ENCODE measurements at places on chromosomes 2 and 18.

- no peak for DNase-seq
These were observed 36.0 kb downstream of the PAIP2B start for GRCh38 chr2:71190656-71191569.

DNA sequence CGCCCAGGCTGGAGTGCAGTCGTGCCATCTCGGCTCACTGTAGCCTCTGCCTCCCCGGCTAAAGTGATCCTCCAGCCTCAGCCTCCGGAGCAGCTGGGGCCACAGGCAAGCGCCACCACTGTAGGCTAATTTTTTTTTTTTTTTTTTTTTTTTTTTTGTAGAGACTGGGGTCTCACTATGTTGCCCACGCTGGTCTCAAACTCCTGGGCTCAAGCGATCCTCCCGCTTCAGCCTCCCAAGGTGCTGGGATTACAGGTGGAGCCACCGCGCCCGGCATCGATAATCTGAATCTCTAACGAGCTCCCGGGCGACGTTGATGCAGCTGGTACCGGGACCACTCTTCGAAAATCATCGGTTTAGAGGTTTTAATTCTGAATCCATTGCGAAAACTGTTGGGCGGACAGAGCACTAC, 520 bp upstream of the CYP20A1 start:
- no peak for DNase-seq

GRCh38 chr2:233865838-233866237, 2.3 kb downstream of the MSL3B start:
- no peak for DNase-seq

DNA sequence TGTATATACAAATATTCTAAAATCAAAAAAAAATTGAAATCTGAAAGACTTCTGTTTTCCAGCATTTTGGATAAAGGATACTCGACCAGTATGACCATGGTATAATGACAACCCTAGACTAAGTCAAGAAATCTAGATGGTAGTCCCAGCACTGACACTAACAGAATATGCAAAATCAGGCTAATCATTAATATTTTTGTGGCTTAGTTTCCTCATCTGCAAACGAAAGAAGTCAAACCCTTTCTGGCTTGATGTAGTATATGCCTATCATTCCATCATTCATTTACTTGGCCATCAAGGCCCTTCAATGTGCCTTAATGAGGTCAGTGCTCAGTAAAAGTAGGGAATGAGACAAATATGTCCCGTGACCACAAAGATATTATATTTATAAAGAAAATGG, 83.5 kb downstream of the NCKAP5 start:
- no peak for DNase-seq

- DNase-seq = no peak
These were observed 302.0 kb upstream of the CCDC68 start for GRCh38 chr18:55261253-55261652.

DNA sequence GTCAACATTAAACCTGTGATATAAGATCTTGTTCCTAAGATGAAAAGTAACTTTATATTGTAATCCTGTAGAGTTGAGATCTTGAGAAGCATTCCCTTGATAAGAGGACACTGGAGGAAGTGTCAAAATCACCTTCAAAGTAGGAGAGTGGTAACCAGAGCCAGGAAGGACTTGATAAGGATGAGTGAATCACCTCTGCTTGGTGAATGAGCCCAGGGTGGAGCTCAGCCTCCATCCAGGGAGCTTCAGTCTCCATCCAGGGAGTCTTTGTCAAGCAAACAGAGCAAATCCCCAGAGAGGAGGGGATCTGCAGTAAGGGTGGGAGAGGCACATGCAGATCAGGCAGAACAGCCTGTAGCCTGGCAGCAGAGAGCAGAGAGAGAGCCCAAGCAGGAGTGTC, 167.1 kb upstream of the SIX2 start:
- DNase-seq = no peak
